Stimulated activated CD4-positive, alpha-beta T cell treated with anti-CD3 and anti-CD28 coated beads, Interleukin-1b, Interleukin-23, amount 100 ng/mL, for 48 hours (primary cell): ENCODE measurements at places on chromosomes 5 and 9.

DNA sequence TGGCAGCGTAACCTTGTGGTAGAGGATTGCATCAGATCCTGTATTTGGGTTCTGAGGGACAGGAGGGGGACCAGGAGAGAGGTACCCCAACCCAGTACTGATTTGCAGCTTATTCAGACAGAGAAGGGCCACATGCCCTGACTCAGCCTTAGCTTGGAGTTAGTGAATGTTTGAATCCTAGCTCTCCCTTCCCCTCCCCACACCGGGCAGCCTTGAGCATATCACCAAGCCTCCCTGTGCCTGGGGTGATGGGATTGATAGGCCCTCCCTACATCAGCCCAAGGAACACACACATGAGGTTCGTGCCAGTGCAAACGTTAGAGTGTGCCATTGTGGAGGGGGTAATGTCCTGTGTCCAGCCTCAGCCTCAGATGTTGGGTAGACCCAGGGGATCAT lies 71.9 kb downstream of the AMBP start:
- DNase-seq = no peak

DNA sequence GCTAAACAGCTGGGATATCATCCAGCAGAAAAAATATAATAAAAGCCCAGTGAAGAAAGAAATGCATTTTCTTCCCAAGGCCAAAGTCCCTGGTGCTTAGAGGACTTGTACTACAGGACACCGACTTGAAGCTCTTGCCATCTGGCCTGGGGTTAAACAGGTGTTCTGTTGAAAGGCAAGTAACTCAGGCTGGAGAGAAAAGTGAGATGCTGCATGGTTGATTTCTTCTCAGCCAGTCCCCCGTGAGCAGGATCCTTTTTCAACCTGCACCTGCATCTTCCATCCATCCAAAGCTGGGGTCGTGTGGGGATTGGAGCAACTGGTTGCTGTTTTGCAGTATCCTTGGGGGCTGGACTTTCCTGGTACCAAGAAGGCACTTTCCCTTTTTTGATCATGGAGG lies 146.1 kb upstream of the RPS23 start:
- no peak for DNase-seq

GRCh38 chr5:68450245-68450852 lies 234.8 kb downstream of the PIK3R1 start:
- DNase-seq = no peak

- no peak for DNase-seq
These were observed 76.7 kb downstream of the EPB41L4A start for GRCh38 chr5:112342389-112342788.

DNA sequence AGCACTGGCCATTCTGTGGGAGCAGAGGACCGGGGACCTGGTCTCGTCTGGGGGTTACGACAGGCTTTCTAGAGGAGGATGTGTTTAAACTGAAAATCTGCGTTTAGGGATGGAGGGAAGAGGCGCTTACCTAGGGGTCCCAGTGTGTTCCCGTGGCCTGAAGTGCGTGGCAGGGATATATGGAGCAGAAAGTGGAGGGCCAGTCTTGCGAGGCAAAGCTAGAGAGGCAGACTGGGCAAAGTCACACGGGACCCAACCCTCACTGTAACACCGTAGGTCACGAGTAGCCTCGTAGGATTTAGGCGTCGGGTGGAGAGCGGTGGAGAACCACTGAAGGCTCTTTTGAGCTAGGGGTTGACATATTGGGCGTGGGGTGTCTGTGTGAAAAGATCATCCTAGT lies 32.8 kb upstream of the POMT1 start:
- no peak for DNase-seq

GRCh38 chr5:97968346-97968745 lies 785.3 kb upstream of the RIOK2 start:
- no peak for DNase-seq

GRCh38 chr5:176620333-176620981 lies 9.9 kb downstream of the SNCB start:
- DNase-seq = no peak

DNA sequence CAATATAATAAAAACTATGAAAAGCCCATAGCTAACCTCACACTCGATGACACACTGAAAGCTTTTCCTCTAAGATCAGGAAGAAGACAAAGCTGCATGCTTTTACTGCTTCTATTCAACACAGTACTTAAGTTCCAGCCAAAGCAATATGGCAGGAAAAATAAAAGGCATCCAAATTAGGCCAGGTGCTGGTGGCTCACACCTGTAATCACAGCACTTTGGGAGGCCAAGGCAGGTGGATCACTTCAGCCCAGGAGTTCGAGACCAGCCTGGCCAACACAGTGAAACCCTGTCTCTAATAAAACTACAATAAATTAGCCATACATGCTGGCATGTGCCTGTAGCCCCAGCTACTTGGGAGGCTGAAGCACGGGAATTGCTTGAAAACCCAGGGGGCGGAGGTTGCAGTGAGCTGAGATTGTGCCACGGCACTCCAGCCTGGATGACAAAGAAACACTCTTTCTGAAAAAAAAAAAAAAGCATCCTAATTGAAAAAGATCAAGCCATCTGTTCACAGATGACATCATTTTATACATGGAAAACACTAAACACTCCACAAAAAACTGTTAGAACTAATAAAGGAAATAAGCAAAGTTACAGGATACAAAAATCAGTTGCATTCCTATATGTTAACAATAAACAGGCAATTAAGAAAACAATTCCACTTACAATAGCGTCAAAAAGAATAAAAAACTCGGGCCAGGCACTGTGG lies 17.9 kb downstream of the ZFR start:
- no peak for DNase-seq

GRCh38 chr5:83731638-83732037 lies 11.0 kb upstream of the HAPLN1 start:
- DNase-seq = no peak
